ENCODE measurements at places on chromosomes 12 and 14. TPM values are rescaled to one million over a fixed set of nuclear protein-coding genes. Genes with fewer than 3 reads are reported as not detected.

Gene GLT8D2
- not detected for total RNA-seq

Gene KRT72
- total RNA-seq = not detected

Gene CCNB1IP1
- 32.6 TPM for total RNA-seq

Gene EXOC3L4
- not detected for total RNA-seq

Gene CRIP1
- total RNA-seq = not detected

Gene NRXN3
- total RNA-seq = 1.4 TPM

Gene NOC4L
- 18.9 TPM for total RNA-seq

Gene MVK
- total RNA-seq = 34.9 TPM

Gene COX8C
- not detected for total RNA-seq

Gene SLC6A13
- total RNA-seq = under 0.01 TPM

Gene FERMT2
- total RNA-seq = 126 TPM

Gene STON2
- 2.1 TPM for total RNA-seq

Gene TMCC3
- 4.2 TPM for total RNA-seq

Gene ABHD12B
- total RNA-seq = not detected

Gene GLIPR1L1
- total RNA-seq = not detected

Gene NOVA1
- 0.36 TPM for total RNA-seq

Gene TAS2R14
- total RNA-seq = 4.7 TPM

Gene RAD9B
- 0.36 TPM for total RNA-seq

Gene PSMB5
- 208 TPM for total RNA-seq

Gene PPFIA2
- 2.2 TPM for total RNA-seq

Gene DTX1
- 0.36 TPM for total RNA-seq

Gene MYO1H
- total RNA-seq = not detected

Gene ACOT6
- not detected for total RNA-seq

Gene PTPRQ
- not detected for total RNA-seq

Gene LALBA
- not detected for total RNA-seq

Gene COCH
- 0.31 TPM for total RNA-seq

Gene HNF1A
- total RNA-seq = not detected

Gene IGF1
- total RNA-seq = 1.00 TPM

Gene DPPA3
- total RNA-seq = not detected
